ENCODE measurements at places on chromosomes 5 and 9.

DNA sequence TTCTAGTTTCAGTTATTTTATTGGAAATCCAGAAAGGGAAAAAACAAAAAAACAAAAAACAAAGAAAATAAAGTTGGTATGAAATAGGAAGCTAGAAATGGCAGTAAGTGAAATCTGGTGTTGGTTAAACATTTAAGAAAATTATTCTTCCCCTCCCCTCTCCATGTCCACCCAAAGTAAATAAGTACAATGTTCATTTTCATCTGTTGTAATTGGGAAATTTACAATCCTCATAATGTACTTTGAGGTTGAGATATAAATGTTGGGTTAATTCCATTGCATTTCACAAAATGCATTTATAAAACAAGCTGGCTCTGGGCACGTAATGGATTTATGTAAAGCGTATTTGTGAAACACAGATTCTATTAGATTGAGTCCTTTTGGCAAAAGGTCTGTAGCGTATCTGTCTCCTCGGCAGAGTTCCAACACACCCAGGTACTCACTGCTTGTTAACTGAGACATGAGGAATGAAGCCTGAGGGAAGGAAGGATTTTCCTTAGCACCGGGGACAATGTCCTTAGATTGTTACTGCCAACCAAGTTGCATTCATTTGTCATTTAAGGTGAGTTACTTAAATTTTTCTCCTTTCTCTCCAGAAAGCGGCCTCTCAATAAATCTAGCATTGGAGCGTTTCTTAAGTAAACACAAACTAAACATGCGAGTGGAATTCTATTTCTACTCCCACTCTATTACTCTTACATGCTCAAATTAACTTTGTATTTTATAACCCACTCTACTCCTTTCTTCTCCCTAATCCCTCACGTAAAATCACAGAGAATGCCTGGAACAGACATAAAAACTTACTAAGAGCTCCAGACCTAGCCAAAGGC is 912.3 kb upstream of the WWC1 start:
- no peak for DNase-seq

GRCh38 chr5:173303878-173304590 is 24.2 kb downstream of the STC2 start:
- DNase-seq = no peak

DNA sequence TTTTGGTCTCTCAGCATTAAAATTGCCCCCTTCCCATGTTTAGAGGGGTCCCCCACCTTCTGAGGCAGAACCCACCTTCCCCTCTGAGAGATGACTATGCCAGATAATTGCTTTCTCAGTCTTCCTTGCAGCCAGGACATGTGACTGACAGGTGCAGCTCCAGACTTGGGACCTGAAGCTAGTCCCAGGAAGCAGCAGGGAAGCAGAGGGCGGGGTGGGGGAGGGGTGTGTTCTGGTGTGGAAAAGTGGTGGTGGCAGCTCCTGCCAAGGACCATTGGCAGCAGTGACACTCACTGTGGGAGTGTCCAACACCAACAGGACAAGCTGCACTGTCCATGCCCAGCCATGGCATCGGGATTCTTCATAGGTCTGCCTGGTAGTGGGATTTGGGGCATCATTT is 2.3 kb downstream of the EIF4E1B start:
- no peak for DNase-seq

DNA sequence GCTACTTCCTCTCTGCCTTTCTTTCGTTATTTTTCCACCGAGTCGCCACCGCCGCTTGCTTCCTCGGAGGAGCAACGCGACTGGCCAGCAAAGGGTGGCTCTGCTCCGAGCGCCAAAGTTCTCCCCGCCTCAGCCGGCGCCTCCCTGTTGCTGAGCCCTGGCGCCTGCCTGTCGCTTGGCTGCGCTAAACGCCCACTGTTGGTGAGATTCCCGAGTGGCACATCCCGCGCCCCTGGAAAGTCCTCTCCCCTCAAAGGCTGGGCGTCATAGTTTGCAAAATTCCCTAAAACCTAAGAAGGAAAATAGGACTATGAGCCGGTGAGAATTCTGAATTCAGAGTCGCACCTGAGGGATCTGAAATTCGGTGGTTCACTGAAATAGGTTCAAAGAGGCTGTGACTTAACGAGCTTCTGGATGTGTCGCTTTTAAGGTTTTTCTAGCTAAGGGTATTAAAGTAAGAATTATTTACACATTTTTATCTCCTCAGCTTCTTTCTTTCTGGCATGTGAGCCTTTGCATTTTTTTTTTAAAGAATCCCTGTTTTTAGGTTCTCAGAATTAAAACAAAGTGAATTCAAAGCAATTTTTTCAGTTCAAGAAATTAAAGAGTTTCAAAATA is at the start of gene GRIN3A:
GRIN3A (minus strand) TSS at position 82 of the 618 bp plus-strand sequence. CDS start 668 bp downstream, outside the sequence.
- no peak for DNase-seq

- no peak for DNase-seq
Observed at GRCh38 chr9:123835821-123836220, 94.1 kb downstream of the DENND1A start.

DNA sequence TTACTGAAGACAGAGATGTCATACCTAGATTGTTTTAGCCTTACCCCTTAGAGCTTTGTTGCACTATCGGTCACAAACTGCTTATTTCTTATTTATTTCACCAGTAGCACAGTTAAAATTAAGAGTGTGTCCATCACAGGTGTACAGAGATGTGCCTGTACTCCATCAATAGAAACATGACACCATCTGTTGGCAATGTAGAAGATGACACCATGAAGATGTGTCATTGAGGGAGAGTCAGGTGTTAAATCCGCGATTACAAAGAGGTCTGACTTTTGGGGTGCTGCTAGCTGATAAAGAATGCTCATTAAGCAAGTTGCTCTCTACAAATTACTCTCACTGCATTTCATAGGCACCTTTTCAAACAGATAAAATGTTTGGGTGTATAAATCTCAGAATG is 164.4 kb downstream of the SMARCA2 start:
- no peak for DNase-seq

DNA sequence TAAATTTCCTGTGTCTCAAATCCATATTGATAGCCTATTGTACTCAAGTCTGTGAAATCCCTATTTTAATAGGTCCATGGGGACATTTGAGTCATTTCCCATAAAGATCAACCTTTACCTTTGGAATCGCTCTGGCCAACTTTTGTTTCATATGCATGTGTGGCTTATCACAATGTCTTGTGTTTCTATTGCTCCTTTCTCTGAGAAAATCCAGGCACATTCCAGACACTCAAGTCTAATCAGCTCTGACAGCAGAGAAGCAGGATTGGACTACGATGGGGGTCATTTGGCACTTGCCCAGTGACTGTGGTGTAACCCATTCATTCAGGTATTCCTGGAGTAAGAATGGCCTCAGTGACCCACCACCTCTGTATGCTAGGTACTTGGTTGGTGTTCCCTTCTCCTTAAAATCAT is 48.4 kb downstream of the ACTBL2 start:
- no peak for DNase-seq

- no peak for DNase-seq
Observed at GRCh38 chr5:27465140-27465539, 426.8 kb upstream of the CDH9 start.

GRCh38 chr5:33074548-33074947 is 363.4 kb downstream of the NPR3 start:
- DNase-seq = no peak

DNA sequence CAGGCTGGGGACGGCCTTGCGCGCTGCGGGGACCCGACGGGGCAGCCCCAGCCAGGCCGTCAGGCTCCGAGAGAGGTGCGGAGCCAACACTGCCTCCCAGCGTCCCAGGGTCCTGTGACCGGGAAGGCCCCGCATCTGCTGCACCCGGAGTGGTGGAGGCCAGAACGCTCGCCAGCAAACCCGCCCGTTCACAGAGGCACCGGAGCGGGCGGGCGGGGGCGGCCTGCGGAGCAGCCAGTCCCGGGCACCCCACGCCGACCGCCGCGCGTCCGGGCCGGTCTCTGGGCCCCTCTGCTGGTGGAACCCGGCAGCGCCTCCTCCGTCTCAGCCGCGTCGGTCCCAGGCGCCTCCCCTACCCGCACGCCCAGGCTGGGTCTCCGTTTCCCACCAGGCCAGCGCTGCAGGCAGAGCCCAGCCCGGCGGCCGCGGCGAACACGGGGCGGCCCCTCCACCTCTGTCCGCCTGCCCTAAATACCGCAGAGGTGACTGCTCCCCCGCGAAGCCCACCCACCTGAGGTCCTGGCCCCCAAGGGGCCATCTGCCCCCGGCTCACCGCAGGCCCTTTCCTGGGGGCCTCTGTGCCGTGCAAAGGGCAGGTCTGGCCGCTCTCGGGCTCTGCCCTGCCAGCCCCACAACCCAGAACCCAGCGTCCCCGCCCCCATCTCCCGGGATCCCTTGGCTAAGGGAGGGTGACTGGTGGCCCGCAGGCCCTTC is 15.9 kb downstream of the EXD3 start:
- DNase-seq = no peak

DNA sequence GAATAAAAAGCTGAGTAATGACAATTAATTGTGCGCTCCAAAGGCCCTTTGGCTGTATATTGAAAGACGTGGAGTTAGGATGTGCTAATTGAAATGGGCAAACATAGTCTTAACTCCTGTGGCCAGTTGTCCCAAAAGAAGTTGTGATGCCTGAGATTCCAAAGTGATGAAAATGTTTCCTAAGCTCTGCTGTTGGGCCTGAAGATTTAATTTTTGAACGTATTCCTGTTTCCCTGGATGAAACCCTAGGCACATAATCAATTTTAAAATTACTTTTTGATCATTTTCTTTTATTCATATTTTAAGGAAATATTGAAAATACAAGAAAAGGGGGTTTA is 87.9 kb downstream of the PRDM6 start:
- DNase-seq = no peak

DNA sequence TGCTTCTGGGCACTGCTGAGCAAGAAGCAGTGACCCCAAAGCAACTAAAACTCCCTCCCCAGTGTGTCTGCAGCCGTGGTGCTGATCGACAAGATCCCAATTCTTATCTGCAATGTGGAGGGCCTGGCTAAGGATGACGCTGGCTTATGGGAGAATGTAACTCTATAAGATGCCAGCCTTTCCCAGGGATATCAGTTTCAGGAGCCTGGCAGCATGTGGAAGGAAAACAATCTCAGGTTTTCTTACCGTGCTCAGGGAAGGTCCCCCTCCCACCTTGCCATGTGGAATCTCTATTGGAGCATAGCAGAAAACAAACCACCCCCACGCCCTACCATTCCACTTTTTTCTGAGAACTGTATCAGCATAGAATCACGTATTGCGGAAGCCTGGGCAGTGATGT is 87.7 kb upstream of the PTPN3 start:
- no peak for DNase-seq

DNA sequence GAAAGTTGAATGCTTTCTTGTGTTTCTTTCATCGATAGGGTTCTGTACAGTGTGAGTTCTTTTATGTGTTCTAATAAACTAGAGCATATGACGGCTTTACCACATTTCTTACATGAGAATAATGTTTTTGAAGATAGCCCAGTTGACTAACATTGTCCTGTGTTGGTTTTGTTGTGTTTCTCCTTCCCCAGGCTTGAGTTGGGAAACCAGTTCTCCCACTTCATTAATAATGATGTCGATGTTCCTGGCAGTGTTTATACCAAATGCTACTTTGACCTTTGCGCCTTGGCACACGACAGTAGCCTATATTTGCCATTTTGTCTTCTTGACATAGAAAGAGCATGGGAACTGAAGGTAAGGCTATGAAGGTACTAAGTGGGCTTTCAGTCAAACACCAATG is 14.4 kb upstream of the ZNF782 start:
- no peak for DNase-seq

DNA sequence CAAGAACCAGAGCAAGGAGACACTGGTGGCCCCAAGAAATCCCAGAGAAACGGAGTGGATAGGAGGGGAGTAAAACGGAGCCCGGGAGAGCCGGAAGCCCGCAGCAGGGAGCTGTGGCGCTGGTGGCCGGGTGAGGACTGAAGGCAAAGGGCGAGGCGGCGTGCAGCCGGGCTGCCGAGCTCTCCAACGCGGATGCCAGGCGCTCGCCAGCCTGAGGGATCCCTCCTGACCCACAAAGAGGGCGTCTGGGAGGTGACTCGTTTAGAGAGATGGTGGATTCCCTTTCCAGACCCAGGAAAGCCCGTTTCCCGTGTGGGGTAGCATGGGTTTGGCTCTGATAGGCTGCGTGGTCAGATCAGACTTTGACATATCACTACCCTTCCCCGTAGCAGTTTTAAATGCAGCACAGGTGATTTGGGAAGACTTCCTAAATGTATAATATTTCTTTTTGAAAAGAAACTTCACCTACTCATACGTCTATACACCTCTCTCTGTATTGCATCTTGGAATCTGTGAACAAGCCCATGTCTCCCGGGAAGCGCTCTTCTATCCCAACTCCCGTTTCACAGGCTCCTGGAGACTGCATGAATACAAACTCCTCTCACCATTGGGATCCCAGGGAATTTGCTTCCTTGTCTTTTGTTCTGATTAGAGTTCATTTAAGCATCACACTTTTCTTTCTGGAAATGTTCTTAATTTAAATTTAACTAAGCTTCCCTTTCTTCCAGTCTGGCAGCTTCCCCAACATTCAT is 158.1 kb downstream of the C9orf152 start:
- DNase-seq = no peak

GRCh38 chr5:97478483-97478882 is 295.4 kb upstream of the RIOK2 start:
- no peak for DNase-seq

DNA sequence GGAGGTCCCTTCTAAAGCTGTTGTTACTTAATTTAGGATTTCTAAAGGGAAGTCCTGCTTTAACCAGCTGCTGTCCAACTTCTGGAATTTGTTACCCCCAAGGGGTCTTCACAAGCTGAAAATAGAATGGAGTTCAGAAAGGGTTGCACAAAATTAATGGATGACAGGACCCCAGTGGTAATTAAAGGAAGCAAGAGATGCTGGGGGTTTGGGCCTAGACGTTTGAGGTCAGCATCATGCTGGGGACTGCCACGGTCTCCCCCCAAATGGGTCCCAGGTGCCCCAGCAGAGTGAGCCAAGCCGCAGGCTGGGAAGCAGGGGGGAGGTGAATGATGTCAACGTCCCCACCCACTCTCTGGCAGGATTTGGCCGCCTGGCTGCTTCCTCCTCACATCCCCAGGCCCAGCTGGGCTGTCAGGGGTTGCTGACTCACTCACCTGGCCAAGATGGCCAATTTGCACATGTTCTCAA is 97.5 kb upstream of the ARAP3 start:
- DNase-seq = no peak

GRCh38 chr5:135891791-135892190 is 3.9 kb downstream of the IL9 start:
- DNase-seq = no peak

- no peak for DNase-seq
Observed at GRCh38 chr9:84152204-84152603, 171.6 kb downstream of the RMI1 start.

DNA sequence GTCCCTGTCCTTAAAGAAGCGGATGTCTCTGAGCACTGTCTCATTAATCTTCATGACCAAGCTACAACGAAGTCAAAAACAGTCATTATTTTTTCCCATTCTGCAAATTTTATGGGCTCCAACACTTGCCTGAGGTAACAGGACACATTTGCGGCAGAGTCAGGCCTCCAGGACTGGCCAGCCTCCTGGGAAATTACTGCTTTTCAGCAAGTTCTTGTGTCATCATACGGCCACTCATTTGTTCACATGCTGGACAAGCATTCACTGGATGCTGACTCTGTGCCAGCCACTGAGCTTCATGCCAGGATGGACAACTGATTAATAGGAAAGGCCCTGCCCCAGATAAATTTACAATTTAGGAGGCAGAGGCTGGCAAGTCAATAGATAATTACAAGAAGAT is 305.7 kb downstream of the ACTL7B start:
- no peak for DNase-seq

- no peak for DNase-seq
Observed at GRCh38 chr5:94621763-94622162, 3.3 kb downstream of the SLF1 start.

Data from AG09309 (cell line).